ENCODE measurements at places on chromosomes 5 and 9. TPM values are rescaled to one million over a fixed set of nuclear protein-coding genes. Genes with fewer than 3 reads are reported as not detected.
A peak's percentile ranks its signal among the peaks of the same experiment; 100 is the strongest.

KLF9 gene
- 1.4 TPM for total RNA-seq

NME5 gene
- 0.44 TPM for total RNA-seq

GRCh38 chr5:74538206-74538661 is 102.3 kb downstream of the ENC1 start:
- peak; percentile 69 for DNase-seq
- peaks cover 7% of the 10 kb centered on the region for H3K4me1 ChIP-seq
- no peaks in the 10 kb centered on the region for H3K27me3 ChIP-seq
- H3K27ac ChIP-seq = peak overlapping the region; percentile 35
- H3K4me3 ChIP-seq = no peak overlapping the region
- H3K36me3 ChIP-seq = no peaks in the 10 kb centered on the region

DNA sequence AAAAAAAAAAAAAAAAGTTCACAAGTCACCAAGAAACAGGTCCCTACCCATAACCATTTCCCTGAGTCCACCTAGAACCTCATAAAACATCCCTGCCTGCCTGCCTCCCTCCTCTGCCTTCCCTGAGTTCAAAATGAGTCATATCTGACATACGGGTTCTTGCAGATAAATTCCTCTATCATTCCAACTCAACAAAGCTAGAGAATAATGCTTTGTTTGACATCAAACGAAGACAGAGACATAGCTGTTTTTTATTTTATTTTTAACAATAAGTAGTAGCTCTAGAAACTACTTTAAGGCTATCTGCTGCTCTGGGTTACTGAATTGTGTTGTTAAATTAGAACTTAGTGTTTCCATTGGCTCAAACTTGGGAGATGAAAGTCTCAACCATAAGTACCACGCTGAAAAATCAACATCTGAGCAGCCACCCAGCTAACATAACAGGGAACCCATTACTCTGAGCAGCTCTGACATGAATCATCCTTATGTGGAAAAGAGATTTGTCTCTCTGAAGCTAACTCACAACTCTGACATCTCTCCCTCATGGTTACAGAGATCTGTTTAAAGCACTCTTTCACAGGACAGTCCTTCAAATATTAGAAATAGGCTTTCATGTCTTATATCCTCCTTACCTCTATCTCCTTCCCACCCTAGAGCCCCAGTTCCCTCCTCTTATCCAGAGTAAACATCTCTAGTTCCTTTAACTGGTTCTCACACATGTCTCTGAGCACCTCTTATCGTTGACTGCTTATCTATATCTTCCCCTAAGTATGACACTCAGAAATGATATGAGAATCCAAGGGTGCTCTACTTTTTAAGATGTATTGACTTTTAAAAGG is 12.1 kb downstream of the TMEM245 start:
- H3K4me1 ChIP-seq = no peaks in the 10 kb centered on the region
- H3K27me3 ChIP-seq = no peaks in the 10 kb centered on the region
- peaks cover 7% of the 10 kb centered on the region for H3K36me3 ChIP-seq
- H3K4me3 ChIP-seq = no peak overlapping the region

DNA sequence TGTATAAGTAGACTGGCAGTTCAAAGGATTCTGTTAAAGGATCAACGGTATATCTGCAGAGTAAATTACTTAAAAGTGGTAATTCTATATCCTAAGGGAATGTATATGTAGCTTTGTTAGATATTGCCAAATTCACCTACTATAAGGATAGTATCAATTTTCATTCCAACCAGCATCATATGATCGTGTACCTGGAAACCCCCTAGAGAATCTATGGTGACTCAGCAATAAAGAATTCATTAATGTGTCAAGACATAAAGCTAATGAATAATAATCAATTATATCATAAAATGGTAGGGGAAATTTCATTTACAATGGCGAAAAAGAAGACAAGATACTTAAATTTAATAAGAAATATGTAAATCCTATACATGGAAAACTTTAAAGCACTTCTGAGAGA is 234.1 kb upstream of the ACTBL2 start:
- H3K36me3 ChIP-seq = no peaks in the 10 kb centered on the region
- no peak overlapping the region for H3K4me3 ChIP-seq
- DNase-seq = no peak
- no peak overlapping the region for H3K27ac ChIP-seq
- H3K4me1 ChIP-seq = no peaks in the 10 kb centered on the region

DNA sequence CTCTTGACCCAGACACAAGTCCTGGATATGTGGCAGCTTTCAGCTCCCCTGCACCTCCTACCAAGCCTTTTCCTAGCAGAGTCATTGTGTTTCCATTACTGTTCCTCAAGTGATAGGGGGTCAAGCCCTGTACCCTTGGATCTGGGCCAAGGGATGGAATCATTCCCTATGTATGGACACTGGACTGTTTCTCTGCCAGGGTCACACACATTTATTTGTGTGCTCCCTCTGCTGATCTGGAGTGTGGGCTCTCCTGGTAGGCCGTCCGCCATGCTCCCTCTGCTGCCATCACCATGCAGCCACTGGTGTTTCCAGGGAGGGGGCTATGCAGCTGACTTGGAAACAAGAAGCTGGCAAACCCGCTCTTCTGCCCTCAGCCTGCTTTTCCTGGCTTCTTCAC is 9.5 kb downstream of the GM2A start:
- peaks cover 8% of the 10 kb centered on the region for H3K36me3 ChIP-seq
- H3K27me3 ChIP-seq = no peaks in the 10 kb centered on the region

DNA sequence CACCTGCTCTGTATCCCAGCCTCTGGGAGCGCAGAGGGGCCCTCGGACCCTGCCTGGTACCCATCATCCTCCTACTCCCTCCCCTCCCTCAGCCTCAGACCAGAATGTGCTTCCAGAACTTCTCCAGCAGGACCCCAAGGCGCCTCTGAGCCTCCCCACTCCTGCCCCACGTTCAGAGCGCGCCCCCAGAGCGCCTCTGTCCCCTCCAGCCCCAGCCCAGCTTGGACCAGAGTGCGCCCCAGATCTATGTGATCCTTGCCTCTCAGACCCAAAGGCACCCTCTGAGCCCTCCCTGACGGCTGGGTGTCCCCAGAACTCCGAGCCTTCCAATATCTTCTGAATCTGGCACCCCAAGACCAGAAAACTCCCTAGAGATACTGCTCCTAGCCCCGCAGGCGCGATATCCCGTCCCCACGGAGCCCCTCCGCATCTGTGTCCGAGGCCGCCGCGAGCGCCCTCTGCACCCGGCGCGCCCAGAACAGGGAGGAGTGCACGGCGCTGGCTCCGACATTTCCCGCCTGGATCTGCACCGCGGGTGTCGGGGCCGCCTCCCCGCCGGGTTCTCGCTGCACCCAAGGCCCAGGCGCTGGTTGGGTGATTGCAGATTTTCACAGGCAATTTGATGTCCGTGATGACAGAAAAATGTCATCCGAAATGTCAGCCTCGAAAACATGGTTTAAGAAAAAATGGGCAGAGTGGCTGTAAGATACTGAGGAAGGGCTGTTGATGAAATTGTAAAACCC is 522 bp downstream of the BHMT start:
- peaks cover 44% of the 10 kb centered on the region for H3K27me3 ChIP-seq
- no peak overlapping the region for H3K4me3 ChIP-seq
- no peak for DNase-seq
- no peak overlapping the region for H3K27ac ChIP-seq
- H3K36me3 ChIP-seq = no peaks in the 10 kb centered on the region
- peaks cover 11% of the 10 kb centered on the region for H3K4me1 ChIP-seq

- peaks cover 3% of the 10 kb centered on the region for H3K36me3 ChIP-seq
- no peaks in the 10 kb centered on the region for H3K27me3 ChIP-seq
- H3K27ac ChIP-seq = no peak overlapping the region
- H3K4me1 ChIP-seq = peaks cover 36% of the 10 kb centered on the region
- H3K4me3 ChIP-seq = no peak overlapping the region
- no peak for DNase-seq
Measured at GRCh38 chr9:92503156-92503555, 20.9 kb upstream of the ASPN start.

- H3K27me3 ChIP-seq = peaks cover 4% of the 10 kb centered on the region
- peaks cover 4% of the 10 kb centered on the region for H3K36me3 ChIP-seq
- DNase-seq = peak; percentile 84
- peaks cover 58% of the 10 kb centered on the region for H3K4me1 ChIP-seq
- peak overlapping the region; percentile 95 for H3K27ac ChIP-seq
Measured at GRCh38 chr9:34989946-34990635, 546 bp downstream of the DNAJB5 start.

DNA sequence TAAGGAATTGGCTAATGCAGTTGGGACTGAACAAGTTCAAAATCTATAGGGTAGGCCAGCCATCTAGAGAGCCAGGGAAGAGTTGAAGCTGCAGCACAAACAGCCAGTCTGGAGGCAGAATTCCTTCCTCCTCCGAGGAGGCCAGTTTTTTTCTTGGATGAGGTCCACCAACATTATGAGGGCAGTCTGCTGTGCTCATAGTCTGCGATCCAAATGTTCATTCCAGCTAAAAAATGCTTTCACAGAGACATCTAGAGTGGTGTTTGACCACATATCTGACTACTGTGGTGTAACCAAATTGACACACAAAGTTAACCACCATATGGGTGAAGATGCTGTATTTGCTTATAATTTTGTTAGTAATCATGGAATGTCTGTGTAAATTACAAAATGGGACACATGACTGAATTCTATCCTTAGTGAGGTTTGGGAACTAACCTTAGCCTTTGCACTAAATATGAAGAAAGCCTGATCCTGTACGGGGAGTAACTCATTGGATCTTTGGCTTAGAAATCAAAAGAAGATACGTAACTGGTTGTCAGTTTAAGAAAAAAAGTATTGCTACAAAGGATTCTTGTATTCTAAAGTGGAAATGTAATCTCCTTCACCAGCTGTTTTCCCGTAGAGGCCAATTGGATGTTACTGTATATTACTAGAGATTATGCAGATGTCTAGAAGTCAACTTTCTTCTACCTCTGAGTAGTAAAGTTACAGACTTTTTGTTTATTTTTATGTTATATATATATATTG is 70.6 kb downstream of the SPIN1 start:
- peaks cover 11% of the 10 kb centered on the region for H3K36me3 ChIP-seq
- no peaks in the 10 kb centered on the region for H3K27me3 ChIP-seq
- DNase-seq = peak; percentile 83
- H3K27ac ChIP-seq = peak overlapping the region; percentile 37
- no peak overlapping the region for H3K4me3 ChIP-seq

All from muscle of leg (tissue), 16 donors.